ENCODE measurements at places on chromosomes 5 and 9.

- DNase-seq: no peak
Measured at GRCh38 chr5:170154297-170154696, 48.6 kb downstream of the FOXI1 start.

DNA sequence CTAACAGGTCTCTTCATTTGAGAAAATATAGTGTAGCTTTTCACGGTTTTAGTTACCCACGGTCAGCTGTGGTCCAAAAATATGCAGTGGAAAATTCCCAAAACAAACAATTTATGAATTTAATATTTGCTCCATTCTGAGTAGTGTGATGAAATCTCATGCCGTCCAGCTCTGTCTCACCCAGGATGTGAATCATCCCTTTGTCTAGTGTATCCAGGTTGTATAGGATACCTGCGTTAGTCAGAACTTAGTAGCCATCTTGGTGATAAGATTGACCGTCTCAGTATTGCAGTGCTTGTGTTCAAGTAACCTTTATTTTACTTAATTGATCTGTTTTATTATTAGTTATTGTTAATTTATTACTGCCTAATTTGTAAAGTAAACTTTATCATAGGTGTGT lies 41.1 kb downstream of the NDUFS4 start:
- DNase-seq: no peak

- no peak for DNase-seq
Measured at GRCh38 chr9:1050125-1050895, at the start of gene DMRT2. Gene DMRT2 (plus strand): TSS chr9:1050357. CDS start chr9:1051614, 1,257 bp downstream.

- DNase-seq: no peak
Measured at GRCh38 chr9:124660341-124660801, 110.7 kb downstream of the NR6A1 start.

- no peak for DNase-seq
Measured at GRCh38 chr5:6361101-6361500, 17.2 kb downstream of the MED10 start.

GRCh38 chr5:135881244-135881643 lies 14.4 kb downstream of the IL9 start:
- no peak for DNase-seq

DNA sequence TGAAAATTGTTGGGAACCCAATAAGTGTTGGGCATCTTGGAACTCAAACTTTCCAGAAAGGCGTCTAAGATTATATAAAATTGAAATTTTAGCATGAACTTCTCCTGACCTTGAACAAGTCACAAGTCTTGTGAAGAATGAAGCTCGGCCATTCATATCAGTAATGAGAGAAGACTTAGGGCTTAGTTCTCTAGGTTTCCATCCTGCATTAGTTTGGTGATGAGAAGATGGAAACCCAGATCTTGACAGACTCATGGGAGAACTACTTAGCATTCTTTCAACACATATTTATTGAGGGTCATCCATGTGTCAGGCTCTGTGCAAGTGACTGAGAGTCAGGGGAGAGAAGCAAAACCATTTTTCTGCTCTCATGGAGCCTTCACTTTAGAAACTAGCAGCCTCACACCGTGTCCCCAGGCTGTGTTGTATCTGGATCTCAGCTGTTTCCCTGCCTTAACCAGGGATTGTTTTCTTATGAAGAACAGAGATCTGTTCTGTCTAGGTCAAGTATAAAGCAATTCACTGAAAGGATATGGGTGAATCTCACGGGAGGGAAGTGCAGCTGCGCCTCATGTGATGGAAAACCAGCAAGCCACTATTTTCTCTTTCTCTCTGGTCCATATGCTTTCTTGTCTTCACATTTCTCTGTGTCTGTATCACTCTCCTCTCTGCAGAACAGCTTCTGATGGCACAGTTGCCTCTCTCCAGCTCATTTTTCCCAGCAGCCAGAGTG lies 3.4 kb downstream of the GARNL3 start:
- no peak for DNase-seq

- DNase-seq: no peak
Measured at GRCh38 chr9:71863631-71864030, 47.4 kb downstream of the ABHD17B start.

DNA sequence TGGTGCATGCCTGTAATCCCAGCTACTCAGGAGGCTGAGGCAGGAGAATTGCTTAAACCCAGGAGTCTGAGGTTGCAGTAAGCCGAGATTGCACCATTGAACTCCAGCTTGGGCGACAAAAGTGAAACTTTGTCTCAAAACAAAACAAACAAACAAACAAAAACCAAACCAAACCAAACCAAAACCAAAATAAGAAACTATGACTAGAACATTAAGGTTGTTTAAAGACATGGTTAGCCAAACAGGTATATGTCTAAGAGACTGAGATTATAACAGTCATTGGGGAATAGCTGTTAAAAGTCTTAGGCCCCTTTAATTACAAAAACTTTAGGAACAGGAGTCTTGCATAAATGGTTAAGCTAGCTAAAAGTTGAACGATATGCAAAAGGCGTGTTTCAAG lies 63.6 kb downstream of the PRDM9 start:
- DNase-seq: no peak

DNA sequence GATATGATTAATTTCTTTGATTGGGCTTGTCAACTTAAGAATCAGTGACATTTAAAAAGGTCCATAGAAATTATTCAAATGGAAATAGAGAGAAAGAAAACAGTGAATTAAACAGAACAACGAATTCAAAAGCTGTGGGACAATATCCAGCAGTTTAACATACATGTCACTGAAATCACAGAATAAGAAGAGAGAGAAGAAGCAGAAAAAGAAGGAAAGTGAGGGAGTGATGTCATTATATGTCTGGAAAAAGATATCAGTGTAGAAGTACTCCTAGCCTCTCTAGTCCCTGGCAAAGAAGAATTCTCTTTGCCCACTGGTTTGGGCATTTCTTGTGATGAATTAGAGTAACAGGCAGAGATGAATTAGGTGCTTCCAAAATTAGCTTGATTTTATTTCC lies 109.2 kb upstream of the ABCA1 start:
- DNase-seq: no peak

DNA sequence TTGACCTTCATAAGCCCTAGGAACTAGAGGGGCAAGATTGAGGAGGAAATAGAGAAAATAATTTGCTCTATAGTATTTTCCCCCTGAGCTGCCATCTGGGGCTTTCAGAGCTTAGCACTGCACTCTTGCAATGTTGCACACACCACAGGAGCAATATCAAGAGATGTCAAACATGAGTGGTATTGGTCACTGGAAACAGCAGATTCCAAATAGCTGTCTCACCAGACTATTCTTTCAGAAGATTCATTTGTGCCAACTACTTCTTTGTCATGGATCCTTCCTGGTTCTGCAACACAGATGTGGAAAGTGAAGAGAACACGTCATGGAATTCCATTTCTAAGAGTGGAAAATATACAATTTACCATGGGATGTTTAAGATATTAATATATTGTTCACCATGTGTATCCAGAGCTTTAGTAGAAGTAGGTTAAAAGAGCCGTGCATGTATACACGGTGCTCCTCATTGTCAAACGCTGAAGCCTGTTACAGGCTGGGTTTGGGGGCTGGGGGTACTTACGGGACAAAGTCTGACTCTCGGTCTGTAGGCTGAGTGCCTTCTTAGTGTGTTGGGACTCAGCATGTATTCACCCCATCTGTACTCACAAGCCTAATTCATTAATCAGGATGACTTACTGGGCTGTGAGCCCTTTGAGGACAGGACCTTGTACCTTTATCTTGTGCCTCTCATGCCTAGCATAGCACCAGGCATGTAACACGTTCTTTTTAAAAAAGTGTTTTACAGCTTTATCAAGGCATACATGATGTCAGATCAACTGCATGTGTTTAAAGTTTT lies 31.4 kb upstream of the GDNF start:
- no peak for DNase-seq

GRCh38 chr5:83639911-83640310 lies 80.7 kb downstream of the HAPLN1 start:
- DNase-seq: no peak

DNA sequence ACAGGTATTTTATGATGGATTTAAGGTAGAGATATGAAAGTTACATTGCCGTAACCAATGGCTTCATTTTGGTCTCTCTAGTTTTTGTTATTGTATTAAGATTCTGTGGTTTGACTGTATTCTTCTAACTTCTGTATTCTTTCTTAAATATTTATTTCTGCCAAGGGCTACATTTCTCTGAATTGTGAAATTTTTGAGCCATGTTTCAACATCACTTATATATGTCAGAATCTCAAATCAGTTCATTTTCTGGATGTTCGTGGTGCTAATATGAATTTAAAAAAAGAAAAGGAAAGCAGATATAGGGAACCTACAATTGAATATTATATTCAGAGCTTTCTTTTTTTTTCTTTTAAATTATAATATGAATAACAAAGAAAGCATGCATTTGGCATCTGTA lies 142.7 kb downstream of the ANXA1 start:
- no peak for DNase-seq

DNA sequence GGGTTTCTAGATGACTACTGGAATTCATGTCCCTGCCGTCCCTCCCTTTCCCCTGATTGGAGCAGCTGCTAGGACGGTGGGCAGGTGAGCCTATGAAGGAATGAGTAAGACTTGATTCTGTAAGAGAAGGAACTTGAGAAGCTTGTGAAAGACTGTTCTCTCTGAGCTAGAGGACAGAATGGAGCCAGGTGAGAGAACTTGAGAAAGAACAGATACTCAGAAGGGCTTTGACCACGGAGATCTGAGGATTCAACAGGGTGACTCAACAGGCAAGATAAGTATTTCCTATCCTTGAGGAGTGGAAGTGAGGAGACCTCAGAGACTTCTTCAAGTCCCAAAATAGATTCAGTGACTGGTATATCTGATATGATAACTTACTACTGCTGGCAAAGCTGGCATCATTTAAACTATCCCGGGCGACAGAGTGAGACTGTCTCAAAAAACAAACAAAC lies 41.9 kb downstream of the HSDL2 start:
- DNase-seq: no peak

DNA sequence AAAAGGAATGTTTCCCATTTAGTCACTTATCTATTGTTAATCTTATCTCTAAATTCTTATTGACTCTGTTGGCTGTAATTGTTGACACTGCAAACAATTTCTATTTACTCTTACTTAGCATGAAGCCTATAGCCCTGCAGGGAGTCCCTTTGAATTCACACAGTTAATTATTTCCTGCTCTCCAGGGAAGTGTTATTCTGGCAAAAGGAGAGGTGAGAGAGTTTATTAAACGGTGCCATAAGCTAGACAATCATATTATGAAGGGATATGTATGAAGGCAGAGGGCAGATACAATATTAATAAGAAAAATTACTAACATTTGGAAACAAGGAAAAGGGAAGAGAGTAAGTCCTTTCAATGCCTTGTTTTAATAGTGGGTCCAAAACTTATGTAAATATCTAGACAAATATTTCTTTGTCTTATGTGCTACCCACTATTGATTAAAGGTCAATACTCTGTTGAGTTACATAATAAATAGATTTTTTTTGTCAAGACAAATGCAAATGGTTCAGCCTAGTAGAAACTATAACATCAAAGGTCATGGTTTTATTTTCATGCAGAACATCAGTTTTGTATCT lies 107.1 kb downstream of the CDH18 start:
- DNase-seq: no peak

DNA sequence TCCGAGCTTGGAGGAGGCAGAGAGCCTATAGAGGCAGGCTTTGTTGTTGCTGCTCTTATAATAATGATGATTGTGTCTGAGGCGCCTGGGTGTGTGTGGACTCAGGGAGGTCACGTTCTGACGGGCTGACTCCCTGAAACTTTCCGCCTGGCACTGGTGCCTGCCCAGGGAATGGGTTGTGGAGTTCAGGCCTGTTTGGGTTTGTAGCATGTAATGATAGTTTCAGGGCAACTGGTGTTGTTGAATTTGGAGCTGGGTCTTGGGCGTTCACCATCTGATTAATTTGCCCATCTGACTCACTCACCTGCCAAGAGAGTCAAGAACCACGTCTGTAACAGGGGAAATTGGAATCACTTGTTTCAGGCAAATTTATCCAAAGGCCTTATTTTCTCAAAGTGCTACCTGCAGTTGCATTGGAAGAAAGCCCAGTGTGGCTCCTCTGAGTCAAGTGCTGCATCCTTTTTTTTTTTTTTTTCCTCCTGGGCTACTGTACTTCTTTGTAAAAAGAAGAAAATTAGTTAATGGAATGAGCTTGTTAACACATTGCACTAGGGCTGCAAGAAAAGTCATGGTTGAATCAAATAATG lies 386.5 kb downstream of the GADD45G start:
- DNase-seq: no peak

- no peak for DNase-seq
Measured at GRCh38 chr9:129338724-129339430, 160.8 kb upstream of the IER5L start.

DNA sequence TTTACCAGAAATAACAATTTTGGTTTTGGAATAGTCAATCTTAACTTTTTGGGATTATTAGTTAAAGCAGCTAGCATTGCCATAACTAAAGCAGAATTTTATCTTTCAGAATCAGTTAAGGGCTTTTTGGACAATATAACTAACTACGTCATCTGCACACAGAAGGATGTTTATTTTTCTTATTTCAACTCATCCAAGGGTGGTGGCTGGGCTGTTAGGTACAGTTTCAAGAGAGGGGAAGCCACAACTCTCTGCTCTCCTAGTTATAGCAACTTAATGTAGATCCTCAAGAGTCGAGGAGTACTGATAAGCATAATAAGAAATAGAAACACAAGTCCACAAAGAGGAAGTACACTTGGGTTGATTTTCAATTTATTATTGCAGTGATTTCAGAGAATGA lies 65.6 kb downstream of the ANKRD55 start:
- no peak for DNase-seq

DNA sequence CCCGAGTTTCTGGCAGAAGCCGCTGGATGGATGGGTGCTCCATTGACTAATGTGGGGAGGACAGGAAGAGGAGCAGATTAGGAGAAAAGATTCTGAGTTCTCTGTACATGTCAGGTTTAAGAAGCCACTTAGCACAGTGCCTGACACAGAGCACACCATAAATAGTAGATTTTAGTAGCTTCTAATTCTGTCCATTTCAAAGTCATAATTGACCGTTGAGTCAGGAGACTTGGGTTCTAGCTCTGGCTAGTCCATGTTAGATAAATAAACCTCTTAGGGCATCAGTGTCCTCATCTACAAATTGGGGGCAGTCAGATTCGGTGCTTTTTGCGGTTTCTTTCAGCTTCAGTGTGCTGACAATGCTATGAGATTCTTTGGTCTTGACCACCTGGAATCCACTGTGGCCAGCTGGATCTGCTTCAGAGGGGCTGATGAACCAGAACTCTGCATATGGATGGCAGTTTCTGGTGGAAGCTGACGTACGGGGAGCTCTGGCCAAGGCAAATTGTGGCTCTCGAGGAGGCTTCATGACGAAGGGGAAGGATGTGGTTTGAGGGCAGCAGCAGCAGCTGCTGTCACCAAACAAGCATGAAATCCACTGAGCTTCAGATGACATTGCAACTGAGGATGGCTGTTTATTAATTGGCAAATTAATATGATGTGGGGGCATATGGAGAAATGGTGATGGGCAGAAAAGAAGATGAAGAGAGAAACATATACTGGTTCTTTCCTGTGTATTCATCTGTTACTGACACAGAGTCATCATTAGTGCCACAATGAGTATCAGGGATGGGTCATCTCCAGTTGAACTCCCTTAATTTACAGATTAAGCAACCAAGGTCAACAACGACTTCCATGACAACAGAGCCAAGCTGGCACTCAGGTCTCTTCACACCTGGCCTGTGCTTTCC lies 134.4 kb downstream of the AOPEP start:
- DNase-seq: peak; percentile 73

- DNase-seq: no peak
Measured at GRCh38 chr5:126274076-126274762, 149.0 kb upstream of the GRAMD2B start.

GRCh38 chr5:5126444-5126843 lies 13.7 kb upstream of the ADAMTS16 start:
- DNase-seq: no peak
